PC-3 (cell line): ENCODE measurements at places on chromosomes 7 and 10. TPM values are rescaled to one million over a fixed set of nuclear protein-coding genes. Genes with fewer than 3 reads are reported as not detected.

COL1A2 gene
- total RNA-seq, result not detected in 2 replicates

- no peak for DNase-seq
- H3K36me3 ChIP-seq, result no peaks in the 10 kb centered on the region
- H3K27ac ChIP-seq, result no peak overlapping the region
- no peaks in the 10 kb centered on the region for H3K27me3 ChIP-seq
- peaks cover 11% of the 10 kb centered on the region for H3K4me1 ChIP-seq
- H3K4me3 ChIP-seq, result no peak overlapping the region
These were observed 1.1 kb downstream of the PIK3AP1 start for GRCh38 chr10:96719200-96719599.

- H3K36me3 ChIP-seq, result no peaks in the 10 kb centered on the region
- no peak overlapping the region for H3K27ac ChIP-seq
- no peak for DNase-seq
- H3K27me3 ChIP-seq, result no peaks in the 10 kb centered on the region
- no peak overlapping the region for H3K4me3 ChIP-seq
- H3K4me1 ChIP-seq, result peaks cover 13% of the 10 kb centered on the region
These were observed 56.1 kb downstream of the DGKB start for GRCh38 chr7:14846405-14846804.

GRCh38 chr10:53748319-53748718 is 975.7 kb upstream of the MBL2 start:
- peak; percentile 30 for DNase-seq
- no peaks in the 10 kb centered on the region for H3K4me1 ChIP-seq
- H3K36me3 ChIP-seq, result no peaks in the 10 kb centered on the region
- H3K27me3 ChIP-seq, result no peaks in the 10 kb centered on the region
- no peak overlapping the region for H3K27ac ChIP-seq

- H3K27me3 ChIP-seq, result no peaks in the 10 kb centered on the region
- H3K4me3 ChIP-seq, result no peak overlapping the region
- no peaks in the 10 kb centered on the region for H3K36me3 ChIP-seq
- H3K4me1 ChIP-seq, result peaks cover 39% of the 10 kb centered on the region
- DNase-seq, result no peak
These were observed 251.2 kb upstream of the GRB10 start for GRCh38 chr7:51033727-51034520.
